CD4-positive, alpha-beta T cell treated with Interleukin-15 for 4 hours (primary cell): ENCODE measurements at places on chromosomes 6 and 20.

DNA sequence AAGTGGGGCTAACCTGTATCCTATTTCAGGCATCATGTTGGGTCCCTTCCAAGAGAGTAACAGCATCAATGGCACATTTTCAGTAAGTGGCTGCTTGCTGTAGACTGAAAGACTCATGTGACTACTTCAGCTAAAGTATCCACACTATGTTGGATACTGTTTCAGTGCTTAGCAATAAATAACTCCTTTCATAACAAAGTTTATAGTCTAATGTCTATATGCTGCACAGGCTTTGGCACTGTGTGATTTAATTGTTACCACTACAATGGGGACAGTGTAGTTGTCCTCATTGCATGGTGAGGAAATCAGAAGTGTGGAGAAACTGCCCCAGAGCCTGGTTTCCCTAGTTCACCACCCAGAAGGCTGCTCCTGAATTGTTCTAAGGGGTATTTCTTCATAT is 318.0 kb upstream of the PTCHD4 start:
- DNase-seq, result no peak

DNA sequence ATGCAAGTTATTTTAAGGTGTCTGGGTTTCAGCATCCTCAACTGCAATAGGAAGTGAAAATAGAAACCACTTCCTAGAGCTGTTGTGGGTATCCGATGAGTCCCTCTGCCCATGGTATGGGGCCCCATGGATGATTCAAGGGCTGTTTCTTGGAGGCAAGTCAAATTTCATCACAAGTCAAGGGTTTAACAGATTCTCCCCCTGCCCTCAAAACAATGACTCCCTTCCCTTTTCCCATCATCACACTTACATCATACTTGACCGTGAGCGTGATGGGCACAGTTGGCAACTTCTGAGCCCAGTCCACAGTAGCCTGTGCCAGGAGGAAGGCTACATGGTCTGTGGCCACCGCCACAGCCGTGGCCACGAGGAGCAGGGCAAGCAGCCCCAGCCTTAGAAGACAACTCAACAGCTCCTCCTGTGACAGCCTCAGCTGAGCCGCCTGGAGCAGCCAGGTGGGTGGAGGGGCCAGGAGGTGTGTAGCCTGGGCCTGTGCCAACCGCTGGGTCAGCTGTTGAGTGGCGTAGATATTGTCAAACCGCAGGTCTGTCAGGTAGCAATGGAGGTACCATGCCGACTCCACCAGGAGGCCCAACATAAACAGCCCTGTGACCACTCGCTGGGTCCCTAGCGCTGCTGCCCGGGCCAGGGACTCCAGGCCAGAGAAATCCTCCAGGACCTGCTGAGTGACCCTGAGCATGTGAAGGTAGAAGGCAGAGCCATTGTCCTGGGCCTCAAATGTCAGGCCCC is 5.2 kb downstream of the OCSTAMP start:
- DNase-seq, result peak; percentile 19

DNA sequence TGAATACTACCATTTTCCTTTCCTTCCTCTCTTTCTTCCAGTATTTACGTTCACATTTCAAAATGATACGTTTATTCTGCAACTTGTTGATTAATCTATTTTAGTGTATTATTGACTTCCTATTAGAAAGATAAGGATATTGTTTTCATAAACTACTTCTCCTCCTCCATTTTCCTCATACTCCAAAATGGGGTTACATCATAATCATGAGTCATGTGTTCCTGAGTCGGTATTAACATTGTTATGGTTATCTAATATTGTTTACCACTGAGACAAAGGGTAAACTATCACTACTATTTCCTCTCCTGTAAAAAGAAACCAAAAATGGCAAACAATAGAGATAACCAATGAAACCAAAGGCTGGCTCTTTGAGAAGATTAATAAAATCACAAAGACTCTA is 126.5 kb upstream of the CDYL start:
- no peak for DNase-seq

- DNase-seq, result no peak
These were observed 38.3 kb upstream of the TMX4 start for GRCh38 chr20:8057871-8058270.

DNA sequence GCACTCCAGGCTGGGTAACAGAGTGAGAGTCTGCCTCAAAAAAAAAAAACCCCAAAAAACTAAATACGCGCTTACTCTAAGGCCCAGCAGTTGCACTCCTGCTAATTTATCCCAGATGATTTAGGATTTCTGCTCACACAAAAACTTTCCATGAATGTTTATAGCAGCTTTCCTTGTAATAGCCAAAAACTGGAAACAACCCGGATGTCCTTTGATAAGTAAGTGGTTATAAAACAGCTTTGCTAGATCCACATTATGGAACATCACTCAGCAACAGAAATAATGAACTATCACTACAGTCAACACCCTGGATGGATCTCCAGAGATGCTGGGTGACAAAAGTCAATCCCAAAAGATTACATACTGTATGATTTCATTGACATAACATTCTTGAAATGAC is 220.4 kb upstream of the JARID2 start:
- DNase-seq, result no peak

- DNase-seq, result no peak
These were observed 397.5 kb upstream of the ARID1B start for GRCh38 chr6:156379392-156380289.

- no peak for DNase-seq
These were observed 141.9 kb upstream of the PCSK2 start for GRCh38 chr20:17084909-17085308.

DNA sequence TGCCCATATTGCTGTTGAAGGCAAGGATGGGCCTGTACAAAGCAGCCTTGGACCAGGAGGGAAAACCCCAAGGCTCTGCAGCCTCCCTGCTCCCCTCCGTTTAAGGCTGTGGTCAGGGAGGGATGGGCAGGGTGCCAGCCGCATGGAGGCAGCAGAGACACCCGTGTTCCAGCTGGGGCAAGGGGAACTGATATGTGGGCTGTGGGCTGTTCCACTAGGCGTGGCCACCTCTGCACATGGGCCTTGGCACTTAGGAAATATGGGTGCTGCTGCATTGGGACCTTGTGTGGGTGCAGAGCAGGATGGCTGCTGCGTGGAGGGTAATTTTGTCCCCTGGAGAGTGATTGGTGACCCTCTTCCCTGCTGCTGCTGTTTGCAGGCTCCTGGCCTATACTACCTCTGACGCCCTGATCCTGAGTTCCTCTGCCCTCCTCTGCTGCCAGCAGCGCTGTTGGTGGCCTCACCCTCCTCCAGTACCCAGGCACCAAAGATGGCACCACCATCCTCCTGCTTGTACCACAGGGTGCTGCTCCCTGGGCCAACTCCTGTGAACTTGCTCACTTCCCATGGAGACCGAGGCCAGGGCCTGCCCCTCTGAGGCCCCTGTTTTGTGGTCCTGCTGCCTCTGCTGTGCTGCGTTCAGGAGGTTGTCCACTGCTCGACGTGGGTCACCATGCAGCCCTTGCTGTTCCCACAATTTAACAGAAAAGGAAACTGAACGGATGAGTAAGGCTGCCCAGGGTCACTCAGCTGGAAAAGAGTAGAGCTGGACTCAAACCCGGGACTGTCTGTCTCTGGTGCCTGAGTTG is 35.3 kb downstream of the PANK2 start:
- DNase-seq, result no peak

DNA sequence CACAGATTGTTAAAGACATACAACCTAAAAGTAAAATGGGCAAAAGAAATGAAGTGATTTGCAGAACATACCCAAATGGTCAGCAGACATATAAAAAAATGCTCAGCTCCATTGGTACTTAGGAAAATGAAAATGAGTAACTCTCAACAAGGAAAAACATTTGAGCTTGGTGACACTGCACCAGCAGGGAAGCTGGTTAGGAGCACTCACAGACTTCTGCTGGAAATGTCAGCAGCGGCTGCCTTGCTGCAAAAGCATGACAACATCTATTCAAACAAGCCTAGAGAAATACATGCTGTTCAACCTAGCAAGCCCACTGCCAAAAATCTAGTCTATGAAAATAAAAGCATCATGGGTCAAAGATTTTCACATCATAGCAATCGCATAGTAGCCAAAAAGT is 99.0 kb upstream of the FOXQ1 start:
- no peak for DNase-seq

GRCh38 chr20:52847731-52848359 is 124.3 kb upstream of the TSHZ2 start:
- DNase-seq, result no peak

GRCh38 chr6:7697820-7698623 is 27.9 kb upstream of the BMP6 start:
- no peak for DNase-seq

DNA sequence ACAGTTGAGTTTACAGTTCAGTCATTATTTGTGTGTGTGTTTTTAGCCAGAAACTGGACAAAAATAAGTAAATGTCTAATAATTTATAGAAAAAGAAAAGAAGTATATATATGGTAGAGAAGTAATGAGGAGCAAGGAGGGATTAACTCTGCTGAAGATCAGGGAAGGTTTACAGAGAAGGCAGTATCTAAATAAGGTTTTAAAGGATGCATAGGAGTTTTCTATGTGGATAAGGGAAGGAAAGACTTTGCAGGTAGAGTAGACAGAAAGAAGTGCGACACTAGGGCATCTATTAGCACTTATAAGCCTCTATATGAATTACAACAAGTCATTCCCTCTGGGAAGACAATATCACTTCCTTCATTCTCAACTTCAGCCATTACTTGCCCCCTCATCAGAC is 34.3 kb downstream of the ISM1 start:
- DNase-seq, result no peak

- DNase-seq, result no peak
These were observed 2.8 kb upstream of the MC3R start for GRCh38 chr20:56245761-56246160.

DNA sequence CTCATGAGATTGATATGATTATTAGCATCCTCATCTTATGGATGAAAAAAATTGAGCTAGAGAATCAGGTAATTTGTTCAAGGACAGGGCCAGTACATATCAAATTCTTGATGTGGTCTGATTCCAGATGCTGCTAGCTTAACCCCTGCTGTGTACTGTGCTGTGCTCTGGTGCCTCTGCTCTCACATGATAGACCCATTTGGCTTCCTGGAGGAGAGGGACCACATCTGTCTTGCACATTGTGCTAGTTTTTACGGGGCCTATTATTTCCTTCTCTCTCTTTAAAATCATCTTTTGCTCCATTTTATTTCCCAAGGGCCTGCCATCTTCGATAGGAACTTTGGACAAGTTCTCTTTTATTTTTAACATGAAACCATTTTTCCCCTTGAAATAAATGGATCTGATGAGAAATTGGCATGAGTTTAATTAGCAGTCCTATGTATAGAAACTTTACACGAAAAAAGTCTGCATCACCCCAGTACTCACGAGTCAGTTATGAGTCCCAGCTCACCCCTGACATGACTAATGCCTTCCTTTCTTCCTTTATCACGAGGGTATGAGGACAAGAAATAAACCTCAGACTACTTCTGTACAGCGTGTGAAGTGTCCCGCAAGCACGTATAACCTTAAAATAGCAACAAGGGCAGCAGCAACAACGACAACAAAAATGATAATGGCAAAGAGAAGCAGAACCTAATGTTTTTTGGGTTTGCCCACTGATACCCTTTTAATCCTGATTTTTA is 26.5 kb downstream of the CD109 start:
- DNase-seq, result no peak

DNA sequence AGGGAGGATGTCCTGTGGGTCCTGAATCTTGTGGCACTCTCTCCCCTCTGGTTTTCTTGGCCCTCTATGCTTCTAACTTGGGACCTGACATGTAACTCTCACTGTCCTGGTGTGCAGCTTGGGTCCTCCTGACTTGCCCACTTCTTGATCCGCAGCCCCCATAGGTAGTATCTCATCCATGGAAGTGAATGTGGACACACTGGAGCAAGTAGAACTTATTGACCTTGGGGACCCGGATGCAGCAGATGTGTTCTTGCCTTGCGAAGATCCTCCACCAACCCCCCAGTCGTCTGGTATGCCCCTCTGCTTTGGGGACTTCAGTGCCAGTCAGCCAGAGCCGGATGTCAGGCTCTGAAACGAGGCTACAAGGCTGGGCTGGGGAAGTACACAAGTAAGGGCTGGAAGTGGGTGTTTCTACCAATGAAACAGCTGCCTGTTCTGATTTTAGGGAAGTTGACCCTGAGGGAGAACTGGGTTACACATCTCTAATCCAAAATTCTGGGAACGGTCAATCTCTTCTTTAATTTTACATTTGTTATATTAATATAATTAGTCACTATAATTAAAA is 641 bp downstream of the DBNDD2 start:
- DNase-seq, result no peak

GRCh38 chr20:60048634-60049521 is 90.7 kb downstream of the CDH26 start:
- no peak for DNase-seq
